ENCODE measurements at places on chromosomes 11 and 22.

DNA sequence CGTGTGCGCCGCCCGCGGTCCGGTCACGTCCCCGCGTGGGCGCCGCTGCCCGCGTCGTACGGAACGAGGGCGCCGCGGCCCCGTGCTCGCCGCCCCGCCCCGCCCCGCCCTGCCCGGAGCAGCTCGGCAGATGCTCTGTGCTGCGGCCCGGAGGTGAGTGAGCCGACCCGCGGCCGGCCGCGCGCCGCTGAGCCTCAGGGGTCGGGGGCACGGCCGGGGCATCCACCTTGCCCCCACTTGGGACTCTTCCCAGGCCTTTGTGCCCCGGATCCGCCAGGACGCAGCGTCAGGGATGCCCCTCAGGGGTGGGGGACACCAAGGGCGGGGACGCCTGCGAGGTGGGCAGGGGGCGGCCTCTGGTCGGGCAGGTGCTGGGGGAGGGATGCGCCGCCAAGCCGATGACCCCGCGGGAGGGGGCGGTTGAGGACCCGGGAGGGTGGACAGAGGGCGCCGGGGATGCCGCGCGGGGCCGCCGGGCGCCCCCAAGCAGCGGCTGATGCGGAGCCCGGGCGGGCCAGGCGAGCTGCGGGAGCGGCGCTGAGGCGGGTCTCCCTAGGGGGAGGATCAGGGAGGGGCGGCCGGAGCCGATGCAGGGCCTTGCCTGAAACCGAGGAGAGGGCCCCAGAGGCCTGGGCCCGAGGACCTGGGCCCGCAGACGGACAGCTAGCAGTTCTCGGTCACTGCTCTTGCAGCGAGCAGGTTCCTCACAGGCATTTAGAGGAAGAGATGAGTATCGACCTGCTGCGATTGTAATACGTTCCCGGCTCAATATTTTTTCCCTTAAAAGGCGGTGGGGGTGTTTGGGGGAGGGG lies at the start of gene GNAZ:
TSS of gene GNAZ (plus strand) at position 102 of the 812 bp plus-strand sequence. CDS start 25,177 bp downstream, outside the sequence.
- peak; percentile 6 for DNase-seq

DNA sequence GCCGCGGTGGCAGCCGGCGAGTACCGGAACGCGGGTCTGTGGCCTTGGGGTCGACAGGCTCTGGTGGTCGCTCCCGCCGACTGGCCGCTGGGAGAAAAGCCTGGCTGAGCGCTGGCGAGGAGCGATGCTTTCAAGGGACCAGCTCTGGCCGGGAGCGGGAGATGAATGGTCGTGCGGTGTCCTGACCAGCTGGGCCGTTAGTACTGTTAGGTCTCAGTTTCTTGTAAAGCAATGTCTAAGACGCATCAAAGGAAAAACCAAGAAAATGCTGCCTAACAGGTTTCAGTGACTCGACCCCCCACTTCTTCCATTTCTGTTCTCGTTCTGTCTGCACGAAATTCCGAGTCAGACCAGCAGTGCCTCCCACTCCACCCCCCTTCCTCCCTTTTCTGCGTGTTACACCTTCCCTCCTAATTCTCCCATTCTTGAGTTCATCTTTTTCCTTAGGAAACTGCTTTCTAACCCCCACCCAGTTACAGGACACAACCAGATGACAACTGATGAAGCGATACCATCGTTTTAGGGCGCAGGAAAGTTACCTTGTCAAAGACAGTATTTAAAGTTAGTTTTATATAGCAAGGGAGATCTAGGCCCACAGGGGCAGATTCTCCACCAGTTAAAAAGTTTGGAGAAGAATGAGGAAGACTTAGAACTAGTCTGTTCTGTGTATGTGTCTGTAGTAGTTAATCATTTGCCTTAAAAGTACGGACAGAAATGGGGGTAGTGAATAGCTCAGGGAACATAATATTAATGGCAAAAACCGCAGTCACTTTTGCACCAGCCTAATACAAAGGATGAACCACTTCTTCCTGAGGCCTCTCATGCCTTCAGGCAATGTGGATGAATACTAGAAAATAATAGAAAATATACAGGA lies 1.0 kb downstream of the CUL5 start:
- no peak for DNase-seq

DNA sequence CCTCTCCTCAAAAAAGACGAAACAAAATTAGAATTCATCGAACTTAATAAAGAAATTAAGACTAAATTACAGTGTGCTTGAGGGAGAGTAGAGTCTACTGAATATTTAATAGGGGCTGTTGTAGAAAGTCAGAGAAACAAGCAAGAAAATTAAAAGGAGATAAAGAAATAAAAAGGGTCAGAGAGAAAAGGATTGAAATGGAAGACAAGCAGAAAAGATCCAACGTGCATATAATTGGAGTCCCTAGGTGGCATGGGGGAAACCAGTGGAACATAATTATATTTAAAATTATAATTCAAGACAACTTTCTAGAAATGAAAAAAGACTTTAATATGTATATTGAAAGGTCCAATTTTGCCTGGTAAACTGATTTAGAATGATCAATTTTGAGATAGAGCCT lies 74.3 kb downstream of the ACER3 start:
- no peak for DNase-seq

DNA sequence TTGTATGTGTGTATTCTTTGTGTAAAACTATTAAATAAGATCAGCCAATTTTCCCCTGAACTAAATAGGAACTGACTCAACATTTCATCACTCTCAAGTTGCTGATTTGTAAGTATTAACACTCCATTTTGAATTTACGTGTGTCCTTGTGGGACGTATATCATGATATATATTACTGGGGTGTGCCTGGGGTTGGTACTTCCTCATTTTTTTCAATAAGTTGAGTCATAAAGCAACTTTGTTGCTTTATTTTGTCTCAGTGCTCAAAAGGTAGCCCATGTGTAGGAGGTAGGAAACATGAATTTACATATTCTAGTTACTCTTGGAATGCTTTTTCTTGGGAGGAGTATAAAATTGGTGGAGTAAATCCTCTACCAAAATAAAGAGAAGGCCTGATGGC lies 193.9 kb upstream of the RAG2 start:
- no peak for DNase-seq
